ENCODE measurements at places on chromosomes 12 and 14.

DNA sequence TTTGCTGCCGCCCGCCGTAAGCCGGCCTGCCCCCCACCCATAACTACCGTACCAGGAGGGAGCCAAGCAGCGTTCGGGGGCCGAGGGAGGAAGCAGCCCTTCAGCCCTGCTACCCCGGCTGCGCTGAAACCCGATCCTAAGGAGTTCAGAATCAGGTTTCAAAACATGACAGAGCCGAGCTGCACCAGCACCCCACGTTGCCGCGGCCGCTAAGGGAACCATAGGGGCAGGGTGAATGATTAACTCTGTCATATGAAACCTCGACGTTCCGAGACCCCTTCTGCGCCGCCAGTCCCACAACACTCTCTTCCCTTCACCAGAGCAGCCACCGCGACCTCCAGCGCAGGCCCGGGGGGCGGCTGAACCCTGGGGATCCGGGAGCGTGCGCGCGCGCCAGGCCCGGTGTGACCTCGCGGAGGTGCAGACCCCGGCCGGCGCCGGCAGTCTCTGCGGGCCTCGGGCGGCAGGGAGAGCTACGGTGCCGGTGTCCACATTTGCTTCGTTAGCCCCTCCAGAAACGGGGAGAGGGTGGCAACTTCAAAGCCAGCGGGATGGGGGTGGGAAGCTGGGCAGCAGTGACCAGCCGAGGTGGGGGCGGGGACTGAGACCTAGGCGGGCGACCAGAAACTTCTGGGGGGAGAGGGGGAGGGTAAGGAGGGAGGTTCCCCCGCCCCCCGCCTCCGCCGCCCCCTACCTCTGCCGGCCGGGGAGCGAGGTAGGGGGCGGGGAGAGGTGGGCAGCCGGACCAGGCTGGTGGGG is 1.6 kb downstream of the SIX4 start:
- DNase-seq, result no peak

- DNase-seq, result no peak
These were observed 116.5 kb downstream of the KIF26A start for GRCh38 chr14:104254735-104255400.

- no peak for DNase-seq
These were observed 94.3 kb downstream of the TNFAIP2 start for GRCh38 chr14:103217538-103217937.

- DNase-seq, result no peak
These were observed 80.6 kb downstream of the BTG1 start for GRCh38 chr12:92065018-92065499.

GRCh38 chr14:81772381-81772780 is 238.7 kb upstream of the SEL1L start:
- DNase-seq, result no peak

DNA sequence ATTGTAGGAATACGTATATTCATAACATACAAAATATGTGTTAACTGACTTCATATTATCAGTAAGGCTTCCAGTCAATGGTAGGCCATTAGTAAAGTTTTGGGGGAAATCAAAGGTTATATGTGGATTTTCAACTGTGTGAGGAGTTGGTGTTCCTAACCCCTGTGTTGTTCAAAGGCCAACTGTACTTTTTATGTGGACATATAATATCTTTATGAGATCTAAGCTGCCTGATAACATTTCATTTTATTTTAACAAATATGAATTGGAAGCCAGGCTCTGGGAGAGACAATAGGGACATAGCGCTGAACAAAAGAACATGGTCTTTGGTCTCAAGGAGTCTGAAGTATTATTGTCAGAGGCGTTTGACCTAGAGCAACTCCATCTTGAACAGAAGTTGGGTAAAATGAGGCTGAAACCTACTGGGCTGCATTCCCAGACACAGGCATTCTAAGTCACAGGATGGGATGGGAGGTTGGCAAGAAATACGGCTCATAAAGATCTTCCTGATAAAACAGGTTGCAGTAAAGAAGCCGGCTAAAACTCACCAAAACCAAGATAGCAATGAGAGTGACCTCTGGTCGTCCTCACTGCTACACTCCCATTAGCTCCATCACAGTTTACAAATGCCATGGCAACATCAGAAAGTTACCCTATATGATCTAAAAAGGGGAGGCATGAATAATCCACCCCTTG is 147.2 kb downstream of the KSR2 start:
- no peak for DNase-seq

DNA sequence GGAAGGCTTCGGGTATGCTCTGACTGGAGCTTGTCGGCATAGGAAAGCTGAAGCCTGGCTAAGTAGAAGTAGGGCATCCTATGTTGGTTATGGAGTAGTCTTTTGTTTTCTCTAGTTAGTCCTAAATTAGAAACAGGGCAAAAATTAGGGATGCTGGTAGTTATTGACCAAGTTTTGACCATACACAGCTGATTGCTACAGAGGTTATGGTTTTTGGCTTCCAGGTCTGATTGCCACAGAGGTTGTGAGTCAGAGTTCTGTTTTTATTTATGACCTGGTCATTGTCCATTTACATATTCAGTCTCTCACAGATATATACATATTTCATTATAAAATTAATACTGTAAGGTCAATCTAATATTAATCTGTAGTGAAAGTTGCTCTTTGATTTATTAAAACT is 219.2 kb downstream of the FSCB start:
- DNase-seq, result no peak

DNA sequence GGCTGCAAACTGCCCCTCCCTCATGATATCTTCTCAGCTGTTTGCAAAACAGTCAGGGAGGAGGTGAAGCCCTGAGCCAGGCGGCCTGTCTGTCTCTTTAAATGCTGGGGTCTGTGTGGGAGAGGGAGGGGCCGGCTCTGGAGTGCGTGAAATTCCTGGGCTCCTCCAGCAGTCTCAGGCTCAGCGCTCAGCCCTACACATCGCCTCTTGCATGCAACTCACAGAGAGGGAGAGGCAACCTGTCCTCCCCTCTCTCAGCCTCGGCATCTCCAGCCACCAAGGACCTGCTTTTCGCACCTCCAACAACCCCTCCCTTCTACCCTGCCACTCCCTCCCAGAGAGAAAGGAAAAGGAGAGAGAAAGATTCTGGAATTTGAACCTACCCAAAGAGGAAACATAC is at the start of gene NRXN3:
TSS of gene NRXN3 (plus strand) at position 171 of the 400 bp plus-strand sequence. CDS start 72,721 bp downstream, outside the sequence.
- DNase-seq, result no peak

DNA sequence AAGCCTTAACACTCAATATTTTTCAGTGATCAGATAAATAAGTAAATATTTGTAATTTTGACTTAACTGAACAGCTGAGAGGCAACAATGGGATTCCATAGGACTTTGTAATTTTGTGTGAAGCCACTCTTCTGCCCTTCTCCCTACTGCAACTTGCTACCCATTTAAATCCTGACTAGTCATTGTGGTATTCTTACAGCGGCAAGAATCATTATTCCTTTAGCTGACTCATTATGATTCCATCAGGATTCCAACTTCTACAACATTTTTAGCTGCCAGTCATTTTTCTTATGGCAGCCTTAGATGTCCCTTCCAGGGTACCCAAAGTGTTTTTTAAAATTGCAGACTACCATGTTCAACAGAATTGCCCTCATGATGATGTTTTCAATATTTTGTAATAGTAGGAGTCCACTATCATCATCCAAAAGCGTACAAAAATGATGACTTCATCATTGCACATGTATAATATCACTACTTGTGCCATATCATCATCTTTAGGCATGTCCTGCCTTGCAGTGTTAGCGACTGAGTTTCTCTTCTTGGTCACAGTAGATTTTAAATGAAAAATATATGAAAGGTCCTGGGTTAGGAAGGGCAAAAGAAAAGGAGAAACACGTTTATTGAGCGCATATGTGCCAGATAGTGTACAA is 5.1 kb upstream of the MAGOHB start:
- DNase-seq, result peak; percentile 73

- no peak for DNase-seq
These were observed 734 bp downstream of the FIGNL2 start for GRCh38 chr12:51847643-51848325.

GRCh38 chr14:21191809-21192446 is 36.1 kb upstream of the OR5AU1 start:
- DNase-seq, result no peak
